ENCODE measurements at places on chromosomes 11 and 22.

DNA sequence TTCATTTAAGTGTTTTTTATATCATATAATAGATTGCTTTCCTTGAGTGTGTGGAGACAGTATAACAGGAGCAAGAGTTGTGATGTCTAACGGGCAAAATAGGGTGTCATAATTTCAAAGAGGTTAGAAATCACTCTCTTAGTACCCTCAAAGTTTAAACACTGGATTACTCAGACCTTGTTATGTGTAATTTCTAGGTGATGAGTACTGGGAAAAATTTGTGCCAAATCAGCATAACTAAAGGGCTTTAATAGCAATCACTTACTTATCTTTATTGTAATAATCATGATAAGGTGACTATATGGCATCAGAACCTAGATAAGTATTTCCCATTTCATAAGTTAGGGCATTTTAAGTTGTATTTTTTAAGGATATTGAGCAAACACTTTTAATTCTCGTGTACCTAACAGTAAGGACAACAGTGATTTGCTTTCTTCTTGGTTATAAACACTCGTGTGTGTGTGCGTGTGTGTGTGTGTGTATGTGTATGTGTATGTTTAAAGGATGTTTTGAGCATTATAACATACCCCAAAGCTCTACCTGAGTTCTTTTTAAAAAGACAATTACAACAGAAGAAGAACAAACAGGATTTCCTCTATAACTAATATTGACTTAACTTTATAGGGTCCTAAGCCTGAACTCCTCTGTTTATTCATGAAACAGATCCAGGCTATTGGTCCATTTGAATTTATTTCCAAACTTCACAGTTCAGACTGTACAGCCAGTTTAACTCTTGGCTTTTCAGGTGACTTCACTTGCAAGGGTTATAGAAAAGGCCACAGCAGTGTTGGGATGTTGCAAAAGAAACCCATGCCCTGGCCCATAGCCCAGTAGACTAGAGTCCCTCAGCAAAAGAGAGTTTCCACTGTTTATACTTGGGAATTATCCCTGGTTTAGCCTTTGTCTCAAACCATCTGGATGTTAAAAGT lies 23.7 kb upstream of the PDE3B start:
- DNase-seq, result no peak

DNA sequence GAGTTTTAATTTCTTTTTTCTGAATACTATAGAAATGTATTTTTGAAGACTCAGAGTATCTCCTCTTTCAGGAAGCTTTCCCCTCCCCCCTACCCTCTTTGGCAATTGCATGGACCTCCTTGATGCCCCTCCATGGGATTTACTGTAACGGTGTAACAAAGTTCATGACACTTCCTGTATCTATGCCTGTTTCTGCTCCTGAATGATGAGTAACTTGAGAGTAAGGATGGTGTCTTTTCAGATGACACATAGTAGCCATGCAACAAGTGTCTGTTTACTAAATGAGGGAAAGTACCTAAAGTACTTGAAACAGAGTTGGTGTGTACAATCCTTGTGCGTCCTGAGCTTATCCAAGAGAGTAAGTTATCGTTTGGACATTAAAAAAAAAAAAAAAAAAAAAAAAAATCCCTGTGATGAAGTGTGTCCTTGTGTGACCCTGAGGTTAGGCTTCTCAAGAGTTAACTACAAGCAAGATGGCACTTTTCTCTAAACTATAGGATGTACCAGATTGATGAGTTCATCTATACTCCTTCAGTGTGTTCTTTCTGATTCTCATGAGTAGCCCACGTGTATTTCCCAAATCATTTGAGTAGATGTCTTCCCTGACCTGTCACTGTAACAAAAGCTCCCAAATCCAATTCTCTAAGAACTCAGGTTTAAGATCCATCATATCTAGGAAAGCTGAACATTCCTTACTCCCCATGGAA lies 7.4 kb downstream of the ETS1 start:
- DNase-seq, result no peak

- DNase-seq, result no peak
These were observed 119.7 kb downstream of the CWF19L2 start for GRCh38 chr11:107337917-107338316.

DNA sequence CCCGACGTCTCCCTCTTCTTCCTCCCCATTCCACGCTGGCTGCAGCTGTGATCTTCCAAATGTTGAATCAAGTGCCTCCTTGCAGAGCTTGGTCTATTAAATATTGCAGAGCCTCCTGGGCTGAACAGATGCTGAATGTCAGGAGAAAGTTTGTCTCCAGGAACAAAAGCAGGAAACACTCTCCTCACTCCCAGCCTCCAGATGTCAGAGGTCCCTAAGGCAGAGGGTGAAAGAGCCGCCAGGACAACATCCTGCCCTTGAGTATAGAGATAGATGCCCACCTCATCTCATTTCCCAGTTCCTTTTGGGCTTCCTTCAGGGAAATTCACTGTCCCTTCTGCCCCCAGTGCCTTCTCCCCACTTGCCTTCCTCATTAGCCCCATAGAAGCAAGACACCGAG lies 40.8 kb upstream of the IGSF9B start:
- no peak for DNase-seq

DNA sequence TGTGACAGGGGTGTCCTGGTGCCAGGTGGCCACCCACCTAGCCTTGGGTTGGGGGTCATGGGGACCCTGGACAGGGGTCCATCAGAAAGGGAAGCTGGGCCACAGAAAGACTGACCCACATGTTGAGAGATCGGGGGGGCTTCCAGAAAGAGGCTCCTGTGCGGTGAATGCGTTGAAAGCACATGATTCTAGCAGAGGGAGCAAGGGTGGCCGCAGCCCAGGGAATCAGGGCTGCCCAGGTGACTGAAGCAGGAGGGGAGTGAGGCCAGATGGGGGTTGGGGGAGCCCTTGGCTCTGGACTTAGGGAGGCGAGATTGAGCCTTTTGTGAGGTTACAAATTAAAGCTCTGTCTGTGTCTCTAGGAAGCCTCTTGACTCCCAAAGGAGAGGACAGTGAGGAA lies 80.7 kb downstream of the MORC2 start:
- no peak for DNase-seq

GRCh38 chr11:106426696-106427095 lies 349.2 kb downstream of the AASDHPPT start:
- no peak for DNase-seq

DNA sequence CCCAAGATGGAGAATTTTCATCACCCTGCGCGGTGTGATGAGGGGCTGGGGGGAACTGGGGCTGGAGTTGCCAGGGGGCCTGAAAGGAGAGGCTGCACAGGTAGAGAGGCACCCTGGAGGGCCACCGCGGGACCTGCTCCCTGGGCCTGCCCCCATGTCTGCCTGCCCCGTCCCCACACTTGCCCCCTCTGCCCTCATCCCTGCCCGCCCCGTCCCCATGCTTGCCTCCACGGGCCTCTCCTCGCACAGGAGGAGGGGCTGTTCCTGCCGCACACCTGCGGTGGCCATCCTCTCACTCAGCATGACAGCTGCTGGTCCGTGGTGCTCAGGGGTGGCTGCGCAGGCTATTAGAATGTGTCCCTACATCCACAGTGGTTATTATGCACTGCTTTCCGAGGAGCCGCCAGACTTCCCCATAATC lies 43.5 kb downstream of the LINC01488 start:
- DNase-seq, result no peak

DNA sequence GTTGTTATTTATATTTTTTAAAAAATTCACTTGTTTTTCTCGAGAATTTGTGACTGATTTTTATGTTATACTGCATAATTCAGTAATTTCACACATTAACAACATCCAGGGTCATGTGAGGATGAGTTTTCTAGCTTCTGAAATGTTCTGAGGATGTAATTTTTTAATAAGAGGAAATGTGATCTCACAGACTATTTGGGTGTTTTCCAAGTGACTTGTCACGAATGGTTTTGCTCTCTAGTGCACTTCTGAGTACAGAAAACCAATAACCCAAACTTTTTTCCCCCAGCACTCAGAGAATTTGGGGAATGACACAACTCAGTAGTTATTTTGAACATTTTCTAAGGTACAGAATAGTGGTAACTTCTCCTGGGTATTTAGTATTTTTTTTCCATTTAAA lies 821.1 kb upstream of the ARHGAP42 start:
- DNase-seq, result no peak

DNA sequence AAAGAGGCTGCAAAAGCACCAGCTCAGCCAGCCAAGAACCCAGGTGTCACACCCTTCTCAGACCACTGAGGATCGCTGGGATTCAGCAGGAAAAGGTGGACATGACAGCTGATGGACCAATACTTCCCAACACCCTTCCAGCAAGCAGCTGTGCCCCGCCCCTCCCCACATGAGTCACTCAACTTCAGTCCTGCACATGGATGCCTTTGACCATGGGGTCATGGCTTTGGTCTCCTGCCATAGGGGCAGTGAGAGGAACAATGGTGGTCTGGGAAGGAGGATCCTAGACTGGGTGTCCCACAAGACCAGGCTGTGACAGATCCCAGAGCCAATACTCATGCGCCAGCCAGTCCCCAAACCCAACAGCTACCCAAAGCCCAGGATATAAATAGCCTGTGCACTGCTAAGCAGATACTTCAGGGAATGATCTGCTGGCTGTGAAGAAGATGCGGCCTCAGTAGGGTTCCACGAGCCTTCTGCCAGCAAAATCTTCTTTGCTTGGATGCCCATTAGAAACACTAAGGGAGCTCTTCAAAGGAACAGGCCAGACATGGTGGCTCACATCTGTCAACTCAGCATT lies 5.5 kb upstream of the RGL4 start:
- DNase-seq, result peak; percentile 46

- DNase-seq, result no peak
These were observed 21.2 kb downstream of the PACSIN2 start for GRCh38 chr22:42993651-42994275.

- no peak for DNase-seq
These were observed 8.4 kb upstream of the APOBEC3H start for GRCh38 chr22:39088685-39089032.

GRCh38 chr11:7020183-7020917 lies at the start of the genes NLRP14 and ZNF214:
Gene NLRP14 (plus strand): TSS chr11:7020479. CDS start chr11:7038587, 18,108 bp downstream.
Gene ZNF214 (minus strand): TSS chr11:7020346. CDS start chr11:7002835, 17,511 bp downstream.
- DNase-seq, result no peak

DNA sequence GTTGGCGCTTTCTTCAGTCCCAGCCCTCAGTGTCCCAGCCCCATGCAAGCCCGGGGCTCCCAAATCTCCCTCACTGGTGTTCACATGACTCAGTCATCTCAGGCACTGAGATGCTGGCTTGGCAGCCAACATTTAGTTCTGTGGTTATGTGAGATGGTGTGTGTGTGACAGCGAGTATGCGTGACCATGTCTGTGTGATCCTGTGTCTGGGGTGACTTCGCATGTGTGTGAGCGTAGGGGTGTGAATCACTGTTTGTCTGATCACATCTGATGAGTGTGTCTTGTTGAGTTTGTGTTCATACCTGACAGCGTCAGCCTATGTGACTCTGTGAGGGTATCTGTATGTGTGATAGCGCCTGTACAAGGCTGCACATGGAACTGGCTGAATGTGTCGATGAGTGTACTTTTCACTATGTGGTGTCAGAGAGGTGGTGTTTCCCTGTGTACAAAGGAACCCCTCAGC lies 16.2 kb downstream of the CREB3L1 start:
- DNase-seq, result no peak

- DNase-seq, result no peak
These were observed 1.8 kb upstream of the PELI3 start for GRCh38 chr11:66464916-66465315.
